A549 (cell line): ENCODE measurements at places on chromosomes 1 and 21. TPM values are rescaled to one million over a fixed set of nuclear protein-coding genes. Genes with fewer than 3 reads are reported as not detected.

PRDM16 gene
- polyA plus RNA-seq, result 0.15 to 0.35 TPM (median 0.25 TPM) in 3 replicates

KRTAP20-2 gene
- polyA plus RNA-seq, result not detected in 3 replicates

TRIM67 gene
- 0.23 to 0.50 TPM (median 0.26 TPM) in 3 replicates for polyA plus RNA-seq

CGN gene
- 2.3 to 3.0 TPM (median 2.4 TPM) in 3 replicates for polyA plus RNA-seq

DNA sequence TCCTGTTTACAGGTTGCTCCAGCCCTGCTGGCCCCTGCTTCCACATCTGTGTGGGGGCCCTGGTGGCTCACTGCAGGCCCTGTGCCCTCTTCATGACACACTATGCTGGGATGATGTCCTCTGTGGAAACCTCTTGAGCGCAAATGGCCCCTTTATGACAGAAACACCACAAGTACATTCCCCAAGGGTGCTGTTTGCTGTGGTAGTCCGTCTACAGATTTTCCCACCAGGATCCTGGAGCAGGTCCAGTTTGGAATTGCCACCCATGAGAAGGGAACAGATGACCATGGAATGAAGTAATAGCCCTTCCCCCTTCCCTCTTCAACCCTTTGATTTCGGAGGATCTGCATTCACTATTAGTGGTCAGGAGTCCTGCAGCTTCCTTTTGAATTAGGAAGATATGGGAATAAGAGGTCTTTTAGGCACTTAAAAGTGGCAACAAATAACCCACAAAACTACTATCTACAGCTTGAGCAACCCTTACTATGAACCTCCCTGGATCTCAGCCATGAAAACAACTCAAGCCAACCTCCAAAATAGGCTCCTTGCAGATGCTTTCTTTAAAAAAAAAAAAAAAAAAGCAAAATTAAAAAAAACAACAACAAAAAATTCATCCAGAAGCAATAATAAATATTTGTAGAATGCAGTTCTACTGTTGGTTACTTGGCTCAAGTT lies 121.9 kb upstream of the TSPAN2 start:
- DNase-seq, result no peak

- no peak for DNase-seq
These were observed 24.0 kb downstream of the ELAPOR1 start for GRCh38 chr1:109137958-109138357.

DNA sequence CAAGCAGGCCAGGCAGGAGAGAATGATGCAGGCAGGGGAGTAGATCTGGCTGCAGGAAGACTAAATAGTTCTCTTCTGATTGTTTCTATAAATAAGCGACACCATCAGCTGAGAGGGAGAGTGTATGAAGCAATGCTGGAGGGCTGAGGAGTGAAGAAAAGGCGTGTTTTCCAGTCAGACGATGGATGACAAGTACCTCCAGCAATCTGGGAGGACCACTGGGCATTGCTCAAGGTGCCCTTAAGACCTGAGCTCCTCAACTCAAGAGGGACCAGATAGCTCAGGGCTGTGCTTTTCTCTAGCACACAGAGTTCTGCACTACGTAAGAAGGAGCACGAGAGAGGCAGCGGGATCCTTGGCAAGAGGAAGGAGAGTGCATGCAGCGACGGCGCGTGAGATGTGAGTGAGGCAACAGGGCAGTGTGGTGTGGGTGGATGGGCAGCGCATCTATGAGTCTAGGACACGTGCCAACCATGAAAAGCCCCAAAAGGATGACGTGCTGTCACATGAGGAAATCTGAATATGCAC lies 36.0 kb downstream of the PABPC4 start:
- no peak for DNase-seq

- DNase-seq, result no peak
These were observed 10.2 kb downstream of the WNT4 start for GRCh38 chr1:22132517-22133235.

DNA sequence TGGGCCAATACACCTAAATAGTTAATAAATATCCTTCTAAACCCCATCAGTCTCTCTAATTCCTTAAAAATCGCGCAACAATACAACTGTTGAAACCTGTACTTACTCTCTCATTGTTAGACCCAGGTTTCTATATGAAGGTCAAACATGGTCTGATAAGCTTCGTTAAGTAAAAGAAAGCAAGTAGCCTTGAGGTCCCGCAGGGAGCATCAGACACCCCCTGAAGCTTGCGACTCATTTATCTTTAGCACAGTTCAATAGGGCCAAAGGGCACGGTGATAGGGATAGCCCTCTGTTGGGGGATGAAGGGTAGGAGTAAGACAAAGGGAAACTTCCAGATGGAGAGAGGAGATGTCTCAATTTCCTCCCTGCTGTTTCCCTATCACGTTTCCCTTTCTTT lies 27.3 kb upstream of the THEM4 start:
- DNase-seq, result no peak

DNA sequence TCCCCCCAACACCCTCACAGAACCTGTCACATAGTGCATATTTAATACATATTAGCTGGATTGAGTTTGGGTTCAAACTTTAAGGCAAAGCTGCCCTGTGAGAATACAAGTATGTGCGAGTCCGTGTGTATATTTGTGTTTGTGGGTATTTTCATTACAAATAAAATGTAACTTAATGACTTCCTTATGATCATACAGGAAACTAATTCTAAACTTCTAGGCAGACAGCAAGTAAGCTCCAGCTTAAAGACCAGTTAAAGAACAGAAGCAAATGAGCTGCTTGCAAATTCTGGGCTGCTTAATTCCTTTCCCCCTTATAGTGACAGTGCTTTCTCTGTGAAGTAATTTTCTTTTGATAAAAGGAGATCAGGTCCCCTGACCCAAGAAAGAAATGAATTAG lies 437.6 kb downstream of the TTLL7 start:
- no peak for DNase-seq
